ENCODE measurements at places on chromosomes 3 and 15.

DNA sequence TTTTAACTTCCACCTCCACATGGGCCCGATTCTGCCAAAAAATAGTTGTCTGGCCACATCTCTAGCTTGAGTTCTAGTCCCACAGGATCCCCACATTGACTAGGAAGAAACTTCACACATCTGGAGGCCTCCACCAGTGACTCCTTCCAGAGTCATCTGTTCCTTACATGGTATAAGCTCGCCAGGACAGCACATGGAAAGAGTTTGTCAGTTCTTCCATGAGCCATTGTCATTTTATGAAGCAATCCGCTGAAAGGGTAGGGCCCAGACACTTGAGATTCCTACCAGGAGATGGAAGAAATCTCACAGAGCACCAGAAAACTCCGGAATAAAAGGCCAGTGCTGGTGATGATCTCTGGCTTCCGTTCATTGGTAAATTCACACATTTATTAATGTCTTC lies 350.5 kb upstream of the ICE2 start:
- no peak for DNase-seq

- DNase-seq: no peak
Observed at GRCh38 chr3:24374801-24375200, 119.8 kb downstream of the THRB start.

- DNase-seq: no peak
Observed at GRCh38 chr15:38176155-38176554, 76.5 kb upstream of the SPRED1 start.

- peak; percentile 65 for DNase-seq
Observed at GRCh38 chr3:15268033-15268631, 62.1 kb downstream of the CAPN7 start.

GRCh38 chr15:79918278-79918677 lies 21.5 kb upstream of the MTHFS start:
- no peak for DNase-seq

- DNase-seq: no peak
Observed at GRCh38 chr3:55692957-55693558, 206.0 kb upstream of the WNT5A start.

DNA sequence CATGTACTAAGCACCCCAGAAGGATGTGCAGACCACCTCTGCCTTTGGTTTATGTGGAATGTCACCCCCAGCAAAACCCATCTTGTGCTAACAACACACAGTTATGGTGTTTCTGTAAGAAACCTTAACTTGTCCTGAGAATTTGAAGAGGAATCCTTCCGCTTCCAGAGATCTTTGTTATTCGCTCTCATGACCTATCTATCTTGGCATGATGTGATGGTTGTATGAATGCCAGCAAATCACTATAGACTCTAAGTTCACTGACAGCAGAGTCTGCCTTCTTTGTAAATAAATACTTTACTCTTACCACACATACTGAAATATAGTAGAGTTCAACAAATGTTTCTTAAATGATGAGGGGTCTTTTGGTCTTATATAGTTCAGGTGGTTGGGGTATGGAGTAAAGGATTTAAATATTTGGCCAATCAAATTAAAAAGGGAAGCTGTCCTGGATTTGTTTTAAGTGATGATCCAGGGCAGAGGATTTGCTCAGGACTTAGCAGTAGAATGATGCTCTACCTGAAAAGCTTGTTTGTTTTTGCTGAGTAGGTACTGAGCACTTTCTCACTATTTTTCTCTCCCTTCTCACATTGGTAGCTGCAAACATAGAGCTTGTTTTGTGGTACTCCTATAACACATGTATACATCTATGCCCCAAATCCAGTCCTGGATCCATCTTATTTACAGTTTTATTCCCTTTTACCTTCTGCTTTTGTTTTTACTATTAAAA lies 27.9 kb upstream of the RTP1 start:
- no peak for DNase-seq

DNA sequence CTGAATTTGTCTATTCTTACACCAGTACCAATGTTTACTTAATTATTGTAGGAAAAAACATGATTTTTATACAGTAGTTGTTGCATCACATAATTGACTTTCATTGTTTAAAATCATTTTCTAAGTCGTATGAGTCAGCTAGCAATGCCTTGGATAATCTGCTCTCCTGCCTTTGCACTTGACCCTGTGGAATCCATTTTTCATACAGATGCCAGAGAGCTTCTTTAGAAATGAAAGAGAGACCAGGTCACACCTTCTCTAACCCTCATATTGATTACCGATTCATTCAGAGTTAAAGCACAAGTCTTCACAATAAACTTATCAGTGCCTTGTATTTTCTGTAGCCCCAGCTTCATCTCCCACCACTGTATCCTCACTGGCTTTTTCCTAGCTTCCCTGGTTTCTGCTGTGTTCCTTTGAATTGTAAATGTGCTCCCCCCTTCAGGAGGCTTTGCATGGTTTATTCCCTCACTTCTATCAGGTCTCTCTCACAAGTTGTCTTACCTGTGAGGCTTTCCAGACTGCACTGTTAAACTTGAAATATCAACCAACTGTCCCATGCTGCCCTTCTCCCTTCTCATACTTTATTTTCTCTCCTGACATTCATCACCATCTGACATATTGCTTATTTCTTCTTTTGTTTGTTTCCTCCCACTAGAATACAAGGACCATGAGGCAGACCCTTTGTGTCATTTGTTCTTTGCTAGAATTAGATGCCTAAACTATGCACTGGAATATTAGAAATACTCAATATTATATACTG lies 662.0 kb upstream of the GBE1 start:
- DNase-seq: no peak

DNA sequence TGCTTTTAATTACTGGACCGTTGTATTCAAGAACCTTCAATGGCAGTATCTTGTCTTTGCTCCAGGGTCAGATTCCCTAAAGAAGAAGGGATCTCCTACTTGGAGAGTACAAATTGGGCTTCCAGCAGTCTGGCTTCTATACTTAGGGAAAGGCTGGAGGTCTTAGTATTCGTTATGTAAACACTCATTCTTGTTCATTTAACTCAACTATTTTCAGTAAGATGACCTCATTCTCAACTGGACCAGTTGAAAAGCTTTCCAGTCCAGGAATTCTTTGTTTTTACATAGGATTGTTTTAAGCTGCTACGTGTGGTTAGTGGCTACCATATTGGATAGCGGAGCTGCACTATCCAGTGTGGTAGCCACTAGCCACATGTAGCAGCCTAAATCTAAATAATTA lies 4.6 kb downstream of the SENP5 start:
- DNase-seq: no peak

- DNase-seq: no peak
Observed at GRCh38 chr3:51908026-51908425, 4.9 kb upstream of the IQCF1 start.

DNA sequence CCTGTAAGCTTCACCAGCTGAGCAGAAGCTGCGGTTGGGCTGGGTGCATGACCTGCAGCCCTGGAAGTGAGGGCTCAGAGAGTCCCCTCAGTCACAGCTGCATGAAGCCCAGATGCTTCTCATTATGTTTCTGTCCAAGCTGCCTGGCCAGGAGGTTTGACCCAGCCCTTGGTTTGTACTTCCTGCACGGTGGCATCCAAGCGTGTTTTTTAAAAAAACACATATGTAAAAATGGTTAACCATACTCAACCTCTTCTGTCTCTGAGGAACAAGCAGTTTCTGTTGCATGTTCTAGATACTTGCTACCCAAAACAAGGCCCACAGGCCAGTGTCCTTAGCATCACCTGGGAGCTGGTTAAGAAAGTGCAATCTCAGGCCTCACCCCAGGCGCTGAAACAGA lies 76.0 kb upstream of the ATP10A start:
- DNase-seq: no peak

DNA sequence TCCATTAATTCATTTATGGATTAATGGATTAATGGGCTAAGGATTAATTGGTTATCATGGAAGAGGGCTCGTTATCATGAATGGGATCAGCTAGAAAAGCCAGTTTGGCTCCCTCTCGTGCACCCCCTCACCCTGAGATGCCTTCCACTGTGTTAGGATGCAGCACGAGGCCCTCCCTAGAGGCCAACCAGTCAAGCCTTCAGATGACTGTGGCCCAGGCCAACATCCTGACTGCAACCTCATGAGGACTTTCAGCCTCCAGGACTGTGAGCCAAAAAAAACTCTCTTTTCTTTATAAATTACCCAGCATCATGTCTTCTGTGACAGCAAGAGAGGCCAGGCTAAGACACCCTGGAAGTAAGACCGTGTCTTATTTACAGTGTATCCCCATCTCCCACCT lies 9.0 kb downstream of the EFCAB12 start:
- no peak for DNase-seq

GRCh38 chr15:76982356-76982755 lies 12.6 kb upstream of the PSTPIP1 start:
- no peak for DNase-seq

DNA sequence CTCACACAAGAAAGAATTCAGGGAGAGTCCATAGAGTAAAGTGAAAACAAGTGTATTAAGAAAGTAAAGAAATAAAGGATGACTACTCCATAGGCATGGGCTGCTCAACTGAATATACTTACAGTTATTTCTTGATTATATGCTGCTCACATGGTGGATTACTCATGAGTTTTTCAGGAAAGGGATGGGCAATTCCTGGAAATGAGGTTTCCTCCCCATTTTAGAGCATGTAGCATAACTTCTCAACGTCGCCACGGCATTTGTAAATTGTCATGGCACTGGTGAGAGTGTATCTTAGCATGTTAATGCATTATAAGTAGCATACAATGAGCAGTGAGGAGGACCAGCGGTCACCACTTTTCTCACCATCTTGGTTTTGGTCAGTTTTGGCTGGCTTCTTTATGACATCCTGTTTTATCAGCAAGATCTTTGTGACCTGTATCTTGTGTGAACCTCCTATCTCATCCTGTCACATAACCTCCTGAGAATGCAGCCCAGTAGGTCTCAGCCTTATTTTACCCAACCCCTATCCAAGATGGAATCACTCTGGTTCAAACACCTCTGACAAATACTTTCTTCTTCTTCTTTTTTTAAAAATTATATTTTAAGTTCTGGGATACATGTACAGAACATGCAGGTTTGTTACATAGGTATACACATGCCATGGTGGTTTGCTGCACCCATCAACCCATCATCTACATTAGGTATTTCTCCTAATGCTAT lies 849.7 kb downstream of the TBL1XR1 start:
- no peak for DNase-seq

GRCh38 chr3:62875558-62876002 lies 364 bp upstream of the CADPS start:
- DNase-seq: no peak

GRCh38 chr3:104388619-104389018 lies 978.1 kb upstream of the ALCAM start:
- no peak for DNase-seq

GRCh38 chr3:28726840-28727239 lies 378.2 kb upstream of the AZI2 start:
- DNase-seq: no peak

- no peak for DNase-seq
Observed at GRCh38 chr15:99616773-99617342, 51.1 kb downstream of the MEF2A start.

GRCh38 chr3:110391640-110392395 lies 679.8 kb upstream of the NECTIN3 start:
- no peak for DNase-seq

GRCh38 chr15:67241132-67241855 lies 13.2 kb downstream of the AAGAB start:
- DNase-seq: no peak
